Upper lobe of right lung (tissue), 1 donor: ENCODE measurements at places on chromosomes 4 and X. TPM values are rescaled to one million over a fixed set of nuclear protein-coding genes. Genes with fewer than 3 reads are reported as not detected.

FGF13 gene
- 3.2 TPM for total RNA-seq

GRCh38 chr4:181416966-181417365 lies 826.2 kb upstream of the TENM3 start:
- no peak for DNase-seq

CLNK gene
- total RNA-seq = 0.35 TPM

GRCh38 chr4:39820186-39820585 lies 122.2 kb downstream of the UBE2K start:
- no peak for DNase-seq

CDX4 gene
- total RNA-seq = not detected

DNA sequence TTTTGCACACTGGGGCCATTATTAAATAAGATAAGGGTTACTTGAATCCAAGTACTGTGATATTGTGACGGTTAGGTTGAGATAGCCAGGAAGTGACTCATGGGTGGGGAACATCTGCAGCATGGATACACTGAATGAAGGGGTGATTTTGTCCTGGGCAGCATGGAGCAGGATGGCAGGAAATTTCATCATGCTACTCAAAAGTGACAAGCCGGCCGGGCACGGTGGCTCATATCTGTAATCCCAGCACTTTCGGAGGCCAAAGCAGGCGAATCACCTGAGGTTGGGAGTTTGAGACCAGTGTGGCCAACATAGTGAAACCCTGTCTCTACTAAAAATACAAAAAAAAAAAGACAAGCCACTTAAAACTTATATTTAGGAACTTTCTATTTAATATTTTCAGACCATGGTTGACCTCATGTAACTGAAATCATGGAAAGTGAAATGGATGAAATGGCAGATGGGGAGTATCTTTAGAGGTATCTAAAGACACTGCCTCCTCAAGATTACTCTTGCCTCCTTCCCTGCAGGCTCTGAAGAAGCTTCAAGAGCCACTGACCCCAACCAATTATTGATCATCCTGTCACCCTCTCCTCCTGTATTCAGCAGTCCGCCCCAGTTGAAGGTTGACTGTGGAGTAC lies 3.9 kb upstream of the TRIM60 start:
- DNase-seq = no peak

- no peak for DNase-seq
Measured at GRCh38 chr4:38791010-38791409, 8.2 kb upstream of the TLR10 start.

GLUD2 gene
- total RNA-seq = 1.6 TPM

DNA sequence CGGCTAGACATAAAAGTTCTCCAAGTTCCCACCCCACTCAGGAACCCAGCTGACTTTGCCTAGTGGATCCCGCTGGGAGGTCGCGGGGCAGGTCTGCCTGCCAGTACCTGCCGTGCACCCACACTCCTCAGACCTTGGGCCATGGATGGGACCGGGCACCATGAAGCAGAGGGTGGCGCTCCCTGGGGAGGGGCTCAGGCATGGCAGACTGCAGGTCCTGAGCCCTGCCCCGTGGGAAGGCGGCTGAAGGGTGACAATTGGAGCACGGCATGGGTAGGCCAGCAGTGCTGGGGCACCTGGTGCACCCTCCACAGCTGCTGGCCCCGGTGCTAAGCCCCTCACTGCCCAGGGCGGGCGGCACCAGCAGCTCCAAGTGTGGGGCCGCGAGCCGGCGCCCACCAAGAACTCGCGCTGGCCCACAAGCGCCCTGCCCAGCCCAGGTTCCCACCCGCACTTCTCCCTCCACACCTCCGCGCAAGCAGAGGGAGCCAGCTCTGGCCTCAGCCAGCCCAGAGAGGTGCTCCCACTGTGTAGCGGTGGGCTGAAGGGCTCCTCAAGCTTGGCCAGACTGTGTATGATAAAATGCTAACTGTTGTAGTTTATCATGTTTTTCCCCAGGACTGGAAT lies 63.1 kb downstream of the UGT2A2 start:
- DNase-seq = no peak

XG gene
- total RNA-seq = 0.64 TPM

GRCh38 chr4:95167805-95168204 lies 381.0 kb downstream of the UNC5C start:
- DNase-seq = no peak
